COR-L47 (cell line): ENCODE measurements at places on chromosomes 13 and 19.

DNA sequence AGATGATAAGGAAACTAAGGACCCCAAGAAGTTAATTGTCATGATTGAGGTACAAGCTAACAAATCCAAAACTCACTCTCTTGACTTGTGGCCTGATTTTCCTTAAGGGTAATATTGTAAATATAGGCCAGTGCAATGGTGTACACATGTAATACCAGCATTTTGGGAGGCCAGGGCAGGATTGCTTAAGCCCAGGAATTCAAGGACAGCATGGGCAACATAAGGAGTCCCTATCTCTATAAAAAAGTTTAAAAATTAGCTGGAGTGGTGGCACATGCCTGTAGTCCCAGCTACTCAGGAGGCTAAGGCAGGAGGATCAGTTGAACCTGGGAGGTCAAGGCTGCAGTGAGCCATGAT lies 28.7 kb upstream of the GARRE1 start:
- no peak for DNase-seq

- no peak for DNase-seq
Measured at GRCh38 chr19:35764432-35765315, 6.7 kb downstream of the PROSER3 start.

DNA sequence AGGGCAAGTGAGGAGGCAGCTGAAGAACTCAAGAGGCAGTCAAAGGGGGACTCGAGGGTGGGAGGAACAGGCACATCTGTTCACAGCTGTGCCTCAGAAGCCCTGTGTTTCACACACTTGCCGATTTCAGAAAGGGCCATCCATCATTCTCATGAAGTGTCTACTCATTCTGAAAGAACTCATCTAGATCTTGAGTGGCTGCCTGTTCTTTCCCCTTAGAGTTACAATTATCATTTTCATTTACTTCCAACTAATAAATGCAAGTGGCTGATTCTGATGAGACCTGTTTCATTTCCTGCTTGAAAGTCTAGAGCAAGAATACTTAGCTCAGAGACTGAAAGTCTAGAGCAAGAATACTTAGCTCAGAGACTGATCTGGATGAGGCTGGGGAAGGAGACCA lies 1145.1 kb downstream of the UQCRFS1 start:
- DNase-seq: no peak

DNA sequence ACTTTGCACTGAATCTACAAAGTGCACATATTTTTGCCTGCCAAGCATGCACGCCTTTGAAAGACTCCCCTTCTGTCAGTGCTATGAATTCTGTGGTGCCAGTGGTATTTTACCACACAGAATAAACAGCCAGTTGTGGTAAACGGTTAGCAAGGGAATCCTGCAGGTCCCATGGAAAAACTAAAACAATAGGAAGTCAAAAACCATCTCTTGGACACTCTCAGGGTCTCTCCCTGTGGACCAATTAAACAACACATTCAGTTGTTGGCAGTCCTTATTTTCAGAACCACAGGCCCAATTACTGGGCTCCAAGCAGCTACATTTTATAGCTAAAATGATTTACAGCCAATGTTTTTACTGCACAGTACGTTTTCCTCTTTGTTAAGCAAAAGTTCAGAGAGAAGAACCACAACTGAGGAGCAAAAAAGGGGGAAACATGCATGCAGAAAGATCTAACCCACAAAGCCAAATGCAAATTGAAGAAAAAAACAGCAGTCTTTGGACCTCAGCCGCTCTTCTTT lies 116.9 kb downstream of the KCTD12 start:
- no peak for DNase-seq

DNA sequence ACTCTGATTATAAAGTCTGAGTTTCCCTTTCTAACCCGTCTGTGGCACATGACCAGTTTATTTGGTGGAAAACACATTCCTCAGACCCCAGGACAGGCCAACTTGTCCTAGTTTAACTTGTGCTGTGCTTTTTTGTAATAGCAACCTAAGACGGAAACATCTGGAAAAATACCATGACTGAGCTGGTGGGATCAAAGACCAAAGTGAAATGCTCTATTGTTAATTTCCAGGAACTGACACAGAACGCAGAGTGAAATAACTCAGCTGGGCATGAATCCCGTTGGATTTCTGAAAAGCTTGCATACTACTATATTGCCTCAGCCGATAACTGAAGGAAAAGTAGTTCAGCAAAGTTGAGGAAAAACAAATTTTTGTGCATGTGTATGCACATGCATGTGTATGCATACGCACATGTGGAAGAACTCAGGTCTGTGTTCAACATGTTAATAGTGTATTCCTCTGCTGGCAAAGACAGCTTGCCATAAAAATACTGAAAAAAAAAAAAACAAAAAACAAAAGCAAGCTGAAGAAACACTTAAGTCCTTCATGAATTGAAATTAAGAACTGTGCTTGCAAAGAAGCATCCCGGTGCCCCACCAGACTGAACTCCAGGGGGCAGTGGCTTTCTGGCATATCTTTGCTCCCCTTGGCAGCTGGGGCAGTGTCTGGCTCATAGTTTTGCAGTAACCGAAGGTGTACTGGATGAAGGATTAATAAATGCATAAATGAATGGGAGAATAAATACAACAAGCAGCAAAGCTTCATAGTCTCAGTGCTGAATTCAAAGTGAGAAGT lies 187.8 kb downstream of the LHFPL6 start:
- DNase-seq: peak; percentile 39

DNA sequence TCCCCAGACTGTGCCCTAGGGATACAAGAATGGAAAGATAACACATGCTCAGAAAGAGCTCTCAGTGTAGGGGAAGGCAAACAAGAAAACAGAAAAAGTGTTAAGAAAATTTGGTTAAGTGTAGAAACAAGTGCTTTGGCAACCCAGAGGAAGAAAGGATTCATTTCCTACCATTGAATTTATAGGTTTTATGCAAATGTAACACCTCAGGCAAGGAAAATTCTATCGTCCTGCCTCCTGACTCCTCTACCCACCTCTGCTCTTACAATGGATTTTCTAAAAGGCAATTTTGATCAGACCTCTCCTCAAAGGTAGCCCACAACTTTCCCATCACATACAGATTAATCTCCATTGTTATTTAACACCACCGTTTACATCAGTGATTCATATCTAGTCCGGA lies 298.7 kb downstream of the RFC3 start:
- no peak for DNase-seq

- no peak for DNase-seq
Measured at GRCh38 chr19:49486232-49486631, 1.2 kb upstream of the RPL13A start.

DNA sequence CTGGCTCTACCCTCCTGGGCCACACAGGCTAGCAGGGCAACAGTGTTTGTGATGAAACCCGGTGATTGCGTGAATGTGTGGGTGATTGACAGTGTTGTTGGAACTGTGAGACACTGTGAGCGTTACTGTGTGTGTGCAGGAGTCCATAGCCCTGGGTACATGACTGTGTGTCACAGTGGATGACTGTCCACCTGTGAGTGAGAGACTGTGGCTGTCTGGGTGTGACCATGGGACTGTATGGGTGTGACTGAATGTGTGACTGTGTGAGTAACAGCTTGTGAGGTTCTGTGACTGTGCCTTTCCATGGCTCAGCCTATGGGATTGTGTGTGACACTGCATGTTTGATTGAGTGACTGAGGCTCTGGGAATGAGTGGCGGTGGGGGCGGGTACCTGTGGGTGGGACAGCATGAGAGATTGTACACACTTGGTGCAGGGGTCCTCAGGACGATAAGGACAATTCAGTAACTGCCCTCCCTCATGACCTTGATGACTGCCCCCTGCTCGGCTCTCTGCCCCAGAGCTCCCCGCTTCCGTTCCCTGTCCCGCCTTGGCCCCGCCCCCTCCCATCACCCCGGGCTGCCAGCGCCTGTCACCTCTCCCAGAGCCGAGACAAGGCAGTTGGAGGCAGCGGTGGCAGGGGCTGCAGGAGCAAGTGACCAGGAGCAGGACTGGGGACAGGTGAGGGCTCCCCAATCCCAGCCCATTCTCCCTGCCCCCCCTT lies at the start of gene GIPR:
Gene GIPR (plus strand): TSS at position 602 of the 722 bp plus-strand sequence. CDS start 1,300 bp downstream, outside the sequence.
- DNase-seq: no peak

DNA sequence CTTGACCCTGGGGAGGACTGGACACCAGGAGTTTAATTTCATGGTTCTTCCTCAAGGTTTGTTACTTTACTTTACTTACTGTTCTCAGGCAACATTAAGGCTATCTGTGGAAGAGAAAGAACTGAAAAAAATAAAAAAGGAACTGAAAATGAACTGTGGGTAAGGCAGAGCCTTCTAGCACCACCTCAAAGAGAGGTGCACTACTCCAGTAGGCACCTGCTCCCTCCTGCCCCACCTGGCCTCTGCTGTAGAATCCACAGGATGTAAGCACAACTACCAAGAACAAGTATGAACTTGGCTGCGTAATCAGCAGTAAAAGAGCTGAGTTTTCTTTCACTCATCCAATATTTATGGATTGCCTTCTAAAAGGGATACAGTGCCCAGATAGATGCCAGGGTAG lies 12.2 kb downstream of the ZNF112 start:
- DNase-seq: no peak

GRCh38 chr13:46620471-46620870 lies 67.5 kb downstream of the LRCH1 start:
- no peak for DNase-seq

DNA sequence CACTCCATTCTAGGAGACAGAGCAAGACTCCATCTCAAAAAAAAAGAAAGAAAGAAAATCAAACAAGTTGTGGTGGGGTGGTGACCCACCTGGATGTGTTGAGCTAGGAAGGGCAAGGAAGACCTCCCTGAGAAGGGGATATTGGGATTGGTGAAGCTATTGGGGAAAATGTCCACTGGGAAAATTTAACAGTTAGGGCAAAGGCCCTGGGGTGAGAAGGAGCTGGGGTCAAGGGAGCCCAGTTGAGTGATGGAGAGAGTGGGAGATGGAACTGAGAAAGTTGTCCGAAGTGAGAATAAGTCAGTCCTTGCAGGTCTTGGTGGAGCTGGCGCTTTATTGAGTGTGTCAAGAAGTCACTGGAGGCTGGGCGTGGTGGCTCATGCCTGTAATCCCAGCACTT lies 5.9 kb downstream of the SERTAD3 start:
- DNase-seq: no peak

DNA sequence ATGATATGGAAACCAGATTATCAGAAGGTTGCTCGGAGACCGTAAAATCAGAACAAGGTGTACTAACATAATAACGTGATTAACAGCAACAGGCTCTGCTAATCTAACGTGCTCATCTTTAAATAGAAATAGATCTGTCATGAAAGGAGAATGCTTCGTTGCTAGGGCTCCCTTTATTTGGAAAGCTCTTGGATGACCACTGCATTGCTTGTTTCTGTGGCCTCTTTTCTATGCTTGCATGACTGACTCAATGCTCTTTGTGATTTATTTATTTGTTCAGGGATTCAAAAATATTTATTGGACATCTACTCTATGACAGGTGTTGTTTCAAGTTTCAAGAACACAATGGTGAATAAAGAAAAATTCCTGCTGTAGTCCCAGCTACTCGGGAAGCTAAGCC lies 22.3 kb upstream of the ZDHHC20 start:
- no peak for DNase-seq

- peak; percentile 69 for DNase-seq
Measured at GRCh38 chr19:47112166-47112996, 1.2 kb downstream of the ZC3H4 start.

- DNase-seq: no peak
Measured at GRCh38 chr13:39874331-39875053, 219.0 kb downstream of the COG6 start.

- peak; percentile 97 for DNase-seq
Measured at GRCh38 chr19:11481534-11482383, 913 bp upstream of the ELAVL3 start.

- DNase-seq: no peak
Measured at GRCh38 chr13:62924395-62924794, 1508.7 kb upstream of the PCDH20 start.

GRCh38 chr13:19633479-19634255 lies at the start of gene MPHOSPH8:
Gene MPHOSPH8 (plus strand): TSS chr13:19633659. CDS start chr13:19633749, 90 bp downstream.
- peak; percentile 95 for DNase-seq

- DNase-seq: peak; percentile 5
Measured at GRCh38 chr19:4633140-4633967, 6.0 kb upstream of the TNFAIP8L1 start.

GRCh38 chr13:113476811-113477210 lies 13.7 kb downstream of the DCUN1D2 start:
- DNase-seq: no peak

DNA sequence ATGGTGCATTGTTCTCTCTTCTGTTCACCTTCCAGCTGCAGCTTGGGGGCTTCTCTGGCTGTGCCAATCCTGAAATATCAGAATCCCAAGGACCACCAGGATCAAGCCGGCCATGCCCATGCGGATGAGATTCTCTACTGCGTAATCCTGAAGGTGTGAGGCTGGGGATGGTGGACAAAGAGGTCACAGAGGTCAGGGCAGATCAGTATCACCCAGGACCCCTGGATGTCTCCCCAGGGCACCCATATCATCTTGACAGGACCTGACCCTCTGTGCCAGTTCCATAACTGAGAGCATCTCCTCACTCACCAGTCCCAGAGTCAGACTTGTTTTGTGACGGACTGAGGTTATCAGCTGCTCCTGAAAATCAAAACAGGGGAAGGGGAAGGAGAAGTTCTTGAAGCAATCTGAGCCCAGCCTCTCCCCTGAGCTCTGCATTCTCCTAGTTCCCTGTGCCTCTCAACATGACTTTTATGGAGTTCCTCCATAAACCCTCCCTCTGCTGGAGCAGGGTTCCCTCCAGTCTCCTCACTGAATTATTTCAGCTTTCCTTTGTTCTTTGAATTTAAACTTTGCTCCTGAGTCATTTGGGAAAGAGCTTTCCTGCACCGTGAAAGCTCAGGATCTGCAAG lies 5.5 kb downstream of the LILRA5 start:
- DNase-seq: no peak

- DNase-seq: no peak
Measured at GRCh38 chr13:59300355-59301173, 863.2 kb downstream of the DIAPH3 start.

GRCh38 chr19:38944981-38945506 lies 14.3 kb downstream of the MRPS12 start:
- no peak for DNase-seq

DNA sequence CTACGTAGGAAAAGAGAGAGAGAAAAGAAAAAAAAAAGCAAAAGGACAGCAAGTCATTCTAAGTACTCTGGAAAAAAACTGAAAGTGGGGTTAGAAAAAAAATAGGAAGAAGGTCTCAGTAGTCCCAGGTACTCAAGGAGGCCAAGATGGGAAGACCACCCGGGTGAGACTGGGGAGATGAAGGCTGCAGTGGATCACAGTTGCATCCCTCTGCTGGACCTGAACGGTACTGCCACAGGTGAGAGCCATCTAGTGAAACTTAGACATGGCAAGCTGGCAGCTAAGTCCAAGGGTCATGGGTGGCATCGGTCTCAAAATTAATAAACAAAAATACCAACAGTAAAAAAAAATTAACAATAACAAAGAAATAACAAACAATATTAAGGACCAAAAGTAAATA lies 41.0 kb upstream of the ZNF91 start:
- DNase-seq: no peak
